ENCODE measurements at places on chromosomes 1 and 21.

GRCh38 chr1:108009603-108010195, 44.7 kb upstream of the VAV3 start:
- DNase-seq, result no peak

GRCh38 chr1:205326812-205327466, 5.4 kb upstream of the NUAK2 start:
- DNase-seq, result no peak

DNA sequence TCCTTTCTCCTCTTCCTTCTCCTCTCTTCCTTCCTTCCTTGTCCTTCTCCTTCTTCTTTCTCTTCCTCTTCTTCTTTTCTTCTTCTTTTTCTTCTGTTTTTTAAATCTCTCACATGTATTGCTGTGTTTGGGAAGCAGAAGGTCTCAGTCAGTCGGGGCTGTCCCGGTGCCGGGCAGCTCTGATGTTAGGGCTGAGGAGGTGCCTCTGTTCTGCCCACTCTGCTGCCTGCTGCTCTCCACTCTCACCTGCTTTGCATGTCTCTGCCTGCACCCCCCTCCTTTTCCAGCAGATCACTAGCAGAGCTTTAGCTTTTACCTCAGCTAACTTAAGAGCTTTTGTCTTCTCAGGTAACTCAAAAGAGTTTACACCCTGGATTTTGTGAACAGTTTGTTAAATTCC, 276.6 kb downstream of the CHRM3 start:
- no peak for DNase-seq

- no peak for DNase-seq
Observed at GRCh38 chr1:228238007-228238406, 30.2 kb downstream of the OBSCN start.

- DNase-seq, result no peak
Observed at GRCh38 chr1:116764906-116765862, 11.0 kb downstream of the CD2 start.

DNA sequence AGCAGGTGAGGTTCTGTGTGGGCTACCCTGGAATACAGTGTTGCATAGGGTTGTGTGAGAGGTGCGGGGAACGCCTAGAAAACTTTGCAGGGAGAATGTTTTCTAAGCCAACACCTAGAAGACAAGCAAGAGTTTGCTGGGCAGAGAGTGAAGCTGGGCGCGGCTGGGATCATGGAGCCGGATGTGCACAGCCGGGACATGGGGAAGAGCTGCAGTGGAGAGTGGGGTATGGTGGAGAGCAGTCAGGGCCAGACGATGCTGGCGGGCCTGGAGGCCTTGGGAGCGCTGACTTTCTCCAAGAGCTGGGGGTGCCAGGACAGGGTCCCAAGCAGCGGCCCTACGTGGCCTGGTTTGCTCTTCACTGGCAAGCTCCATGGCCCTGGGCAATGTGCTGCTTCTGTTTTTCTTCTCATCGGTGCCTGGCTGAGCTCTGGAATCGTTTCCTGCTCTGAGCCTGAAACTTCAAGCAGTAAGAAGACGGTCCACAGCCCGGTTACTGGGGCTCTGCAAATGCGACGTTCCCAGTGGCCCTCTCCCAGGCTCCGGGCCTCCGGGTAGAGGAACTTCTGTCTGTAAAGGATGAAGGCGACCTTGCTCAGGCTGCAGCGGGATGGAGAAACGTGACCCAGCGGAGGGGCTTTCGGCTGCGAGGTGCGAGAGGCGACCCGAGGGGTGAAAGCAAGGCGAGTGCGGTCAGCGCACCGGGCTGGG, 51.9 kb upstream of the CD34 start:
- DNase-seq, result peak; percentile 55

DNA sequence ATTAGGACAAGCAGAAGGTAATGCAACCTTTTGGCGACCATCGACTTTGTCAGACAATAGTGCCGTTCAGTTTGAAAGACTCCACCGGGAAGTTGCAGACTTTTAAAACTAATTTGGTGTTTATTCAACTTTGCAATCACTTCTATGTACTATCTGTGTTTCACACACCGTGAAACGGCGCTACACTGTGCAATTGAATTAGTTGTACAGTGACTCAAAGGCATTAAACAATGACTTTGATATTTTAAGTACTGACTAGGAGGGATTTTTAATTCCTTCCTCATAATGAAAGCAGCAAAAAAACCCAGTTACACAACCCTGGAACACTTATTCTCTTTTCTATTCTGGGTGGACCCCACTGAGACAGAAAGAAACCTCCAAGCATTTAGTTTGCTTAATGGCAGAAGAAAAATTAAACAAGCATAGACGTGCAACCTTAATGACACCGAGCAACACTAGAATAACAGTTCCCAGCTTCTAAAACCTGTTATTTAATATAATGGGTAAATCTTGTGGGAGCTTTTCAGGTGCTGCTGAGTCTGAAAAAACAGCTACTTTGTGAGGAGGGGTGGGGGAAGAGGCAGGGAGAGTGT, 176.8 kb downstream of the LMO4 start:
- DNase-seq, result no peak

- no peak for DNase-seq
Observed at GRCh38 chr1:26994020-26994786, 711 bp downstream of the TRNP1 start.

GRCh38 chr1:41175546-41175945, 66.6 kb downstream of the SCMH1 start:
- DNase-seq, result no peak

- no peak for DNase-seq
Observed at GRCh38 chr1:28329395-28330153, 734 bp downstream of the MED18 start.

- DNase-seq, result peak; percentile 53
Observed at GRCh38 chr1:115714572-115715141, 53.9 kb downstream of the CASQ2 start.

- DNase-seq, result no peak
Observed at GRCh38 chr1:241802863-241803262, 45.1 kb upstream of the EXO1 start.

- no peak for DNase-seq
Observed at GRCh38 chr1:145946477-145946986, 11.3 kb downstream of the LIX1L start.

GRCh38 chr1:234474375-234474774, 4.6 kb downstream of the TARBP1 start:
- DNase-seq, result no peak

GRCh38 chr1:12249181-12249580, 19.4 kb downstream of the VPS13D start:
- DNase-seq, result no peak

DNA sequence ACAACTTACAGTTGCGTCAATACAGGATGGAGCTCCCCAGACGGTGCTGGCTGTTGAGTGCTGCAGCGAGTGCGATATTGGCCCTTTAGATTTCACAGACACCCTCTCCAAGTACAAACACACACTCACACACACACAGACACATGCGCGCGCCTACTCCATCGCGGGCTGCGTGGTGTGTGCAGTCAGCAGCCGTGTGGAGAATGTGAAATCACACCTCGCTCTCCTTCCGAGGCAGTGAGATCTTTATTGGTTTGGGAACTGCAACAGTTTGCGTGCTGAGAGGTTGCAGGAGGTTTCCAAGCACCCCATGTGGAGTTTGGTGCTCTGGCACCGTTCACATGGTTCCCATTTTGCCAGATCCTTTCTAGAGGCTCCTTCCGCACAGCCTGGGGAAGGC, 372.2 kb downstream of the RRAGC start:
- DNase-seq, result no peak

- no peak for DNase-seq
Observed at GRCh38 chr1:164320790-164321731, 237.9 kb upstream of the PBX1 start.

- DNase-seq, result no peak
Observed at GRCh38 chr1:206575165-206575893, 36.9 kb downstream of the EIF2D start.

DNA sequence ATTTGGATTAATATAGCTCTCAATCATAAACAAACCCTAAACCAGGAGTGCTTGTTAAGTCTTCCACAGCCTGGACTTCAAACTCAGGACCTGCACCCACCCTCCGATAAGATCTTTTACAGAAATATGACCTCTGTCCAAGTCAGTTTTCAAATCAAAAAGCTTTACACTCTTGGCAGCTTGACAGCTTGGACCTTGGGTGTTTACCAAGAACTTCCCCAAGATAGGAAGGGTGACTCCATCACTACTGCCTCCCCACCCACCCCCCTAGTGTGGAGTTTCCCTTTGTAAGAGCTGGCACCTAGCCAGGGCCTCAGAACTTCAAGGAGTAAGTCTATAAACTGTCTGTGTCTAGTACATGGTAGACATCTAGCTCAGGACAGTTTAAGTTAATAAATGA, 9.6 kb downstream of the BCAR3 start:
- DNase-seq, result no peak

DNA sequence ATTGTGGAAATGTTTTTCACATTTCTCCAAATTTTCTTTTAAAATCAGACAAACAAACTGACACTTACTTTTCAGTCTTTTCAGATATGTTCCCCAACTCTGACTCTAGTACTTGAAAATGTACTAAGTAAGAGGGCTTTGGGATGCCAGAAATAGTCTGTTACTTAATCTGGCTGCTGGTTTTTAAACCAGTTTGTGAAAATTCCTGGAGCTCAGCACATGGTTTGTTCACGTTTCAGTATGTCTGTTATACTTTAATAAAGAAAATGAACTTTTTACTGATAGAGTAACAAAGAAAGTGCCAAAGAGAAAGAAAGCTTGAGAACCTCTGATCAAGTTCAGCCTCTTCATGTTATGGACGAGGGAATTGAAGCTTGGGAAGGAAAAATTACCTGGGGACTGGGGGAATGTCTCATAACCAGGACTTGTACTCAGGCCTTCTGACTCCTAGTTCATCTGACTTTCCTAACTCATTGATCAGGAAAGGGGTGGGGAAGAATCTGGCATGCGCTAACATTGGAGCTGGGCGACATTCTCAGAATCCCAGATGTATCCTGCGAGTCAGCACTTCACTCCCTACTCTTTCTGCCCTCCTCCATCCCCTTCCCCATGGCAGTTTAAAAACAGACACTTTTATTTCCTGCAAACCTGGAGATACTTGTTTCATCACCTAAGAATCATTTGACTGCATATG, 30.8 kb upstream of the DNAJC6 start:
- DNase-seq, result no peak

DNA sequence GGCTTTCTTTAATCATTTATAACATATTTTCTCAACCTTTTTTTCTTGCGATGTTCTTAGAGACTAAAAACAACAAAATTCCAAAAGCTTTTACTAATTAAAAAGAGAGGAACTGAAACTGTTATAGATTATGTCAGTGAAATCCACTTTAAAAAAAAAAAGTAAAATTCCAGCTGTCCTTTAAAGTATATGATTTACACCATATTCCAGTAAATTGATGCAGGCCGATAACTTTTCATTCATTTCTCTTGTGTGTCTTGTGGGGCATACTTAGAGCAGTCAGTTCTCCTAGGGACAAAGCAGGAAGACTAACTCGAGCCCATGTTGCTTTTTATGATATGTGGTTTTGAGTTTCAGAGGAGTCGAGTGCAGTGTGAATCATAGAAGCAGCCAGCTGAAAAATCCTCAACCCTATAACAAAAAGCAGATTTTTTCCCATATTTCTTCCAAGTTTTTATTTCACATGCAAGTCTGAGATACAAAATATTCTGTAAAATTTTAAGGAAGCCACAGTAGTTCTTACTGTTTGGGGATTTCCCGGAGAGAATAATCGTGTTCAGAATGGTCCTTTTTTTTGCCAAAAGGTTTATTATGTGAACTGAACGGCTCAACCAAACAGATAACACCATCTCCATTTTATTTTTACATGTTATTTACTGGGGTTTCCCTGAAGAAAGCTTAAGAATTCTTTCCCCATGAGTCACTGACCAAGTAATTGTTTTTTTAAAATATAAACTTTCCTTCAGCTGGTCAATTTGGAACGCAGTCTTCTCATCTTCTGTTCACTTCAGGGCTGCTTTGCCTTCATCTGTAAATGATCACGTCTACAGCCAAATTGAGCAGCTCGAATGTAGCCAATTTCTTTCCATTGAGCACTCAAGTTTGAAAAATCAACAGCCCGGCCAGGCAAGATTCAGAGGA, 77.0 kb upstream of the C1orf105 start:
- DNase-seq, result no peak

GRCh38 chr1:17001760-17002523, 9.8 kb downstream of the ATP13A2 start:
- DNase-seq, result no peak

DNA sequence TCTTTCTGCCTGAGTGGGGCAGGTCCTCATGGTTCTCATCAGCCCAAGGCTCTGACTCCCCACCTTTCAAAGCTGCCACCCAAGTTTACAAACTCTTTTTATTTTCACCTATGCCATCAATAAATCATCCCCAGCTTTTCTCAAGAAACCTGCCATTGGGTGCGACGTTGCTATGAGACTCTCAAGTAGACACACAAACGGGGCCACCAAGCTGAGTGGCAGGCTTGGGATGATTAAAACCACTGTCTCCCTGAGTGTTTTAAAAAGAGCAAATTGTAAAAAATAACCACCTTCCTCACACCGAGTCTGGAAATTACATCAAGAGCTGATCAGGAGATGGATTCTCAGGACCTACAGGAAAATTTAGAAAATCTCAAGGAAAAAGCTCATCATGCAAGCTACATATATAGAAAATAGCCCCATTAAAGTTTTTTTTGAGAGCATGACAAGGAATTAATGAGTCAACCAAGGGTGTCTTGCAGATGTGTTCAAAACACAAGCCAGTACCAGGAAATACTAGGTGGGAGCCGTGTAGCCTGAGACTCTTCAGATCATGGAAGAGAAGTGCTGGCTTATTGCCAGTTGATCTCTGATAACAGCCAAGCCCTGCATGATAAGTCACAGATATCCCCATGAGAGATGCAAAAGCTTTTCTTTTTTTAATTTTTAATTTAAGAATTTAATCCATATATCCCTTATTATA, 158.4 kb upstream of the BACE2 start:
- DNase-seq, result no peak

GRCh38 chr1:152756872-152757271, 953 bp upstream of the KPRP start:
- DNase-seq, result no peak

GRCh38 chr1:32981003-32981901, 16.6 kb upstream of the RNF19B start:
- DNase-seq, result no peak

- no peak for DNase-seq
Observed at GRCh38 chr1:108561689-108562326, 1.9 kb downstream of the EEIG2 start.

- DNase-seq, result no peak
Observed at GRCh38 chr21:36433059-36433709, 46.7 kb downstream of the CLDN14 start.
